ENCODE measurements at places on chromosomes 12 and 14.
A peak's percentile ranks its signal among the peaks of the same experiment; 100 is the strongest.

DNA sequence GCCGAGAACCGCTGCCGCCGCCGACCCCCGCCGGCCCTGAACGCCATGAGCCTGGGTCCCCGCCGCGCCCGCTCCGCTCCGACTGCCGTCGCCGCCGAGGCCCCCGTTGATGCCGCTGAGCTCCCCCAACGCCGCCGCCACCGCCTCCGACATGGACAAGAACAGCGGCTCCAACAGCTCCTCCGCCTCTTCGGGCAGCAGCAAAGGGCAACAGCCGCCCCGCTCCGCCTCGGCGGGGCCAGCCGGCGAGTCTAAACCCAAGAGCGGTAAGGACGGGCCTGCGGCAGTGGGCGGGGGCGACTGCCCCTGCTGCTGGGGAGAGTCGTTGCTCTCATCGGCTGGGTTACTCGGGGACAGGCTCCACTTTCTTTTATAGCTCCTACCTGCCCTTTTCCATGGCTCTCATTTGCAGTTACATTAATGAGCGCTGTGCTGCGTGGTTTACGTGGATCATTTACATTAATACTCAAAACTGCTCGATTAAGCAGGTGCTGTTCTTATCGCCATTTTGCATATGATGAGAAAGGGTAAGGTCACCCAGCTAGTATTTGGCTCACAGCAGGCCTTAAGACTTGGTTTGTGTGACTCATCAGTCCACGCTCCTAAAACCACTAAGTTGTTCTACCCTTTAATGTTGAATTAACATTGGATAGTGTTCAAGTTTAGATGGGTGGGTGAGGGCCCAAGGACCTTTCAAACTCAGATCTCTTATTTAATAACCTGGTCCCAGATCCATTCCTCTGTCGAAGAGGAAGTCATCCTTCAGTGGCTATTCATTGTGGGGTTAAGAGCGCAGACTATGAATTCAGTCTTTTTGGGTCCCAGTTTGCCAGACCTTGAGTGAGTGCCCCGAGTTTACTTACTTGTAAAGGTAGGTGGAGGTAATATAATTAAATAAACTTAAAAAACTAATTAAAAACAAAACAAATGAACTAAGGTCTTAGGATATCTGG is 823 bp downstream of the RNF10 start:
- DNase-seq, result no peak

GRCh38 chr12:72304751-72305150 is 32.6 kb downstream of the TRHDE start:
- DNase-seq, result no peak

- no peak for DNase-seq
Observed at GRCh38 chr12:125395583-125396215, 330.5 kb downstream of the AACS start.

DNA sequence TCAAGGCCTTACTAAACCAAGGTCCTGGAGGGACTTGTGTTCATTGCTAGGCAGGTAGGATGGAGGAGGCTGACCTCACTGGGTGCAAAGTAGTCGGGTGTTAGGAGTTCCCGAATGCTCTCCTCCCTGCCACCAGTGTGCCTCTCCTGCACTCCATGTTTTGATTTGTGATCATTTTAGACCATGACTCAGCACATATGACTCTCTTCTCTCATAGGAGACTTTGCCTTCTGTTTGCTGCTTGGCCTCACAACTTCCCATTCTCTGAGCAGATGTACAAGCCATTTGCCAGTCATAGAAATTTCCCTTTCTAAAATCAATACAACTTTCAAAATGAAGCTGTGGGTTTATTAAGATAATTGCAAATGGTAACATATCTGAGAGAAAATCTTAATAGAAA is 46.6 kb upstream of the LRIG3 start:
- no peak for DNase-seq

GRCh38 chr12:124428792-124429281 is 133.9 kb downstream of the RFLNA start:
- DNase-seq, result no peak

DNA sequence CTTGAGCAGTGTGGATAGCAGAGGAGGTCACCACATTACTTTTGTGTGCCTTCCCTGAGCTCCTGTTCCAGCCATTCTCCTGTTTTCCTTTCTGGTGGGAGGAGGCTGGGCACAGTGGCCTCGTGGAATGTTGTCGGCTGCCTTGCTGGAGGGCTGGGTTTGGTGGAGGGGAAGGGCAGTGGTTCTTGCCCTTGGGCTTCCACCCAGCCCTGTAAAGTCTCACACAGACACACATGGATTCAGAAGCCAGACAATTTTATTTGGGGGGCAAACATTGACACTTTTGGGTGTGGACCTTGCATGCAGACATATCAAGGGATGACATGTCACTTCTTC is 866 bp downstream of the NPFF start:
- DNase-seq, result no peak

DNA sequence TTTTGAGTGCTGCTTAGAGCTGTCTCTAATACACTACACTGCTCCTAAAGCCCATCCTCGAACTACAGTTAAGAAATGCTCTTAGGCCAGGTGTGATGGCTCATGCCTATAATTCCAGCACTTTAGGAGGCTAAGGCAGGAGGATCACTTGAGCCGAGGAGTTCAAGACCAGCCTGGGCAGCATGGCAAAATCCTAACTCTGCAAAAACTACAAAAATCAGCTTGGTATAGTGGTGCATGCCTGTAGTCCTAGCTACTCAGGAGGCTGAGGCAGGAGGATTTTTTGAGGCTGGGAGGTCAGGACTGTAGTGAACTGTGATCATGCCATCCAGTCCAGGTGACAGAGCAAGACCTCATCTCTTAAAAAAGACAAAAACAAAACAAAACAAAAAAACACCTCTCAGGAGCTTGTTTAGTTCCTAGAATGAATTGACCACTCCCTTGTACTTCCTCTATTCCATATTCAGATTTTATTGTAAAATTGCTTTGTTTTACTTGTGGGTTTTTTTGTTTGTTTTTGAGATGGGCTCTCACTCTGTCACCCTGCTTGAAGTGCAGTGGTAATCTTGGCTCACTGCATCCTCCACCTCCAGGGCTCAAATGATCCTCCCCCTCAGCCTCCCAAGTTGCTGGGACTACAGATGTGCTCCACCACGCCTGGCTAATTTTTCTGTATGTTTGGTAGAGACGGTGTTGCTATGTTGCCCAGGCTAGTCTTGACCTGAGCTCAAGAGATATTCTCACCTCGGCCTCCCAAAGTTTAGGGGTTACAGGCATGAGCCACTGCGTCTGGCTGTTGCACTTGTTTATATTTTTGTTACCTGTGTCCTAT is 13.6 kb downstream of the MDM2 start:
- DNase-seq, result no peak

DNA sequence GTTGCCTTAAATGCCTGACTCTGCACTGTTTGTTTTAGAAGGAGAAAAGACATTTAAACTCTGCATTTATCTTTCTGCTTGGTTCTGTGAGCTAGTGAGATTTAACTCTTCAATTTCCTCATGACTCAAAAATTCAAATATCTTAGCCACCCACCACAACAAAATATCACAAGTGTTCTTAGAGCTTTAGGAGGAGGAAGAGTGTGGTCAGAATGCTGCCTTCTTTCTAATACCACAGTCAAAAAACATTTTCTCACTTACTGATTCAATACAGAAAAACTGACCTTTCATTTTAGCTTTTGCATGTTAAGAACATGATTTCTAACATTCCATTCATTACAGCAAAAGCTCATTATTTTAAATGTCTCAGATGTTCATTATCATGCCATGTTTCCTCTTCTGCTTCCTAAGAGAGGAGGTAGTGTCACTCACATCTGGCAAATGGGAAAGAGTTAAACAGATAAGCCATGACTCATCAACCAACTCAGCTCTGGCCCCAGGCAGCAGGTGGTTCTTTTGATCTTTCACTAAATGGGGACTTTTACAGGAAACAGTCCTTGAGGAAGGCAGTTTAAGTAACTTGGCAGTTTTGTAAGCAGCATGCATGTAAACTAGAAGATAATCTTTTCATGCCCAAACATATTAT is 56.4 kb upstream of the RNU6-8 start:
- no peak for DNase-seq

- no peak for DNase-seq
Observed at GRCh38 chr12:85424581-85425348, 144.7 kb downstream of the ALX1 start.

DNA sequence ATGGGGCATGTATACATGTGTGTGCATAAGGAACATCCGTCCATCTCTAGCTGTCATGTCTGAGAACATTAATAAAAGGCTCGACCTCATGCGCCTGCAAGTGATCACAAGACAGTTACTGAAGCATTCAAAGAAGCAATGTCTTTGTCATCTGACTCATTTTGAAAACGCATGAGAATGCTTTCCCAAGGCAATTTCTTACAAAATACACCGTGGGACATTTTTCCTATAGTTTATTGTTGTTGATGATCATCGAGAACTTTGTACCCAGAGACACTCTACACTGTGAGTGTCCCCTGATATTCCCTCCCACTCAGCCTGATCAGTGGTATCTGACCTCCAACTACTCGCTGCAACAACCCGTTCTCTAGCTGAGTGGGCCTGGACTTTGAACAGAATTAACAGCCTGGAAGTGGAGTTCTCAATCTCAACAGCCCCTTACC is 68.1 kb downstream of the ETV6 start:
- DNase-seq, result no peak

DNA sequence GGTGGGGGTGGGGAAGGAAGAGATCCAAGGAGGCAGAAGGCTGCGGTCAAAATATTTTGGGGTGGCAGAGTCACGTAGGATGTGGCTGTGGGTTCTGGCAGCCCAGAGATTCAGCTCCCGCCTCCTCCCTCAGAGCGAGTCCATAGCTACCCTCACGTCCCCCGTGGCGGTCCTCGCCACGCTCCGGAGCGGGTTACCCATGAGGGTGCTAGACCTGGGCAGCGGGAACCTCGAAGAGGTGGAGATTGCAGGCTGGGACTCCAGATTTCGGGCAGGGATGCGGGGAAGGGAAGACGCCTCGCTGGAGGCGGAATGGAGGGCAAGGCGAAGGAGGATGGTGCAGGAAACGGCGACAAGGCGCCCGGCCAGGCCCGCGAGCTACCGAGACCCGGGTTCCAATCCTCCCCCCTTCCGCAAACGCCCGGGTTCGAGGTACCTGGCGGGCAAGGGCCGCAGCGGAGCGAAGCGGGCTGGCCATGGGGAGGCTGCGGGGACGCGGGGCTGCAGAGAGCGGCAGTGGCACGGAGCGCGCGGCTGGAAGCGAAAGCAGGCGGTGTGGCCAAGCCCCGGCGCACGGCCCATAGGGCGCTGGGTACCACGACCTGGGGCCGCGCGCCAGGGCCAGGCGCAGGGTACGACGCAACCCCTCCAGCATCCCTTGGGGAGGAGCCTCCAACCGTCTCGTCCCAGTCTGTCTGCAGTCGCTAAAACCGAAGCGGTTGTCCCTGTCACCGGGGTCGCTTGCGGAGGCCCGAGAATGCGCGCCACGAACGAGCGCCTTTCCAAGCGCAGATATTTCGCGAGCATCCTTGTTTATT is 46.2 kb downstream of the BCAT1 start:
- no peak for DNase-seq

GRCh38 chr12:102847131-102847530 is 69.9 kb downstream of the PAH start:
- DNase-seq, result no peak

- no peak for DNase-seq
Observed at GRCh38 chr14:70573050-70573449, 27.4 kb downstream of the MED6 start.

DNA sequence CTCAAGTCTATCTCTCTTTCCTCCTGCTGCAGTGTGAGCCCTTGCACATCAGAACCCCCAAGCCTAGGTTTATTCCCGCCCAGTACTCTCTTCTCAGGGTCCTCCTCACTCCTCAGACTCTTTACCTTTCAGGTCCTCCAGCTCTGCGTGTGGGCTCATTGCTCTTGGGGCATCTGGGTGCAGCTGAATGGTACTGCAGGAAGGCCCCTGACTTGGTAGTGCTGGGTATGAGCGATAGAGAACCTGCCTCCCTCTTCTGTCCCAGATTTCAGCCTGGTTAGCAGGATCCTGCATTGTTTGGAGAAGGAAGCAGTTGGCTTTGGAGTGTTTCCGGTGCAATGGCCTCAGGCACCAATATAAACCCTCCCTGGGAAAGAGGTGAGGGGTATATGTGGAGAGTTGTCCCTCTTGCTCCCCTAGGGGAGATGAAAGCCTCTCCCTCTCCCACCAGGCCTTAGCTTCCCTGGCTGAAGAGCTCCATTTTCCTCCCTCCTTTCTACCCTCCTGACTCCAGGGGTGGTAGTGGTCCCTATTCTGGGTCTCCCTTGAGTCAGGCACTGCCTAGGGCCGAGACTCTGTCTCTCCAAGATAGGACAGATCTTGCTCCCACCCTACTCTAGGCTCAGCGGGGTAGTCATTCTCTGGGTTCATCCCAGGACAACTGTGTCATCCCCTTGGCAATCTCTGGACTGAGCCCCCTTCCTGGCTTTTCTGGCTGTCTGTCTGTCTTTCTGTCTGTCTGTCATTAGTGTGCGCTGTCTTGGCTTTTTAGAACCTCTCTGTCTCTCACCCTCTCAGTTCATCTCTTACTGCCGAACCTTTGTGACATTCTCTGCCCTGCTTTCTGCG is 3.8 kb downstream of the LRP1 start:
- DNase-seq, result no peak

DNA sequence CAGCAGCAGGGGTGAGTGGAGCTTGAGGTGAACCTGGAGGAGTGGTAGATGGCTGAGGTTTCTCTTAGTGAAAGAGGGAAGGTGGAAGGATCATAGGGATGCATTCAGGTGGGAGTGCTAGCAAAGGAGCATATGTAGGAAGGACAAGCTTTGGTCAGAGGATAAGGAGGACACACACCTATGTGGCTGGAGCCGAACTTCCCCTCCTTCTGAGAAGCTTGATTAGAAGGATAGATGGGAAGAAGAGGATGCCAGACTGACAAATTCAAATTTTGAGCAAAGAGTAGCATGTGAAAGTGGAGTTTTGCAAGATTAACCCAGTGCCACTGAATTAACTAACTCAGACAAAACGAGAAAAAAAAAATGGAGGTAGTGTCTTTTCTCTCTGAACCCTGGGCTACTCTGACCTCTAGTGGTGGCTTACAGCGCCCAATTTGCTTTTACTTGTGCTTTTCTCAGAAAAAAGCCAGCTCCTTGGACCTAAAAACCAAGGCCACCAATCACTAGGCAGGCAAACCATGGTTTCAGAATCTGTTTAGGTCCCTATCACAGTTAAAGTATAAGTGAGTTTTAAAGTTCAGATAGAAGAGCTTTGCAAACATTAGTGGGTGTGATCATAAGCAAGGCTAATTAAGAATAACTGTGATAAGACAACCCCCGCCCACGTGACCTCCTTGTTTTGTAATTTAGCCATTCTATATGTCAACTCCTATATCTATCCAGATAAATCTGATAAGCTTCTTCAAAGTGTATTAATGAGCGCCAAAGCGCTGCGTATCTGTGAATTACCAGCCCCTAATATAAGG is 15.5 kb downstream of the EMP1 start:
- DNase-seq, result peak; percentile 88

DNA sequence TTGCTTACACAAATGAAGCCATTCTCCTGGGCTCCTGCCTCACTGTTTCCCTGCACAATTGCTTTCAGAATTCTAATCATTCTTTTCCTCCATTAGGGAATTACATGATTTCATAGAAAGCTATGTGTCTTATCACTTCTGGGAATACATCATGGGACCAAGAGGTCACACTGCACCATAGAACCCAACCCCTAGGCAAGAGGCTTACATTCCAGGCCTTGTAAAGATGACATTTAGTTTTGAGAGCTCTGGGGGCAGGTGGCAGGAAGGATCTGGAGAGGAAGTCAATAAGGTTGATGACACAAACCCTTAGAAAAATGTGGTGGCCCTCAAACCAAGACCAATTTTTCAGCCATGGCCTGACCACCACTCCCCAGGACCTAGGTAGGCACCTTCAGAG is 57.1 kb downstream of the NUAK1 start:
- DNase-seq, result no peak

GRCh38 chr14:54501480-54501879 is 8.2 kb upstream of the CGRRF1 start:
- no peak for DNase-seq

GRCh38 chr14:63542231-63542999 is 762 bp downstream of the PPP2R5E start:
- DNase-seq, result peak; percentile 8

All from pons (tissue), 1 donor.